Spinal cord (tissue), 10 donors: ENCODE measurements at places on chromosomes 3 and 15.
A peak's percentile ranks its signal among the peaks of the same experiment; 100 is the strongest.

- no peaks in the 10 kb centered on the region for H3K36me3 ChIP-seq
- peaks cover 9% of the 10 kb centered on the region for H3K4me1 ChIP-seq
- no peak for DNase-seq
- H3K4me3 ChIP-seq = no peak overlapping the region
Observed at GRCh38 chr15:57330619-57331340, 45.5 kb upstream of the CGNL1 start.

GRCh38 chr3:32340039-32340438 lies 51.6 kb upstream of the CMTM7 start:
- peak; percentile 35 for DNase-seq
- no peaks in the 10 kb centered on the region for H3K4me1 ChIP-seq
- no peak overlapping the region for H3K27ac ChIP-seq

GRCh38 chr3:175518459-175518858 lies 659.3 kb downstream of the NAALADL2 start:
- H3K4me3 ChIP-seq = no peak overlapping the region
- H3K27ac ChIP-seq = no peak overlapping the region
- no peaks in the 10 kb centered on the region for H3K27me3 ChIP-seq
- H3K36me3 ChIP-seq = no peaks in the 10 kb centered on the region
- no peaks in the 10 kb centered on the region for H3K4me1 ChIP-seq

GRCh38 chr15:63947228-63947627 lies 99.1 kb downstream of the DAPK2 start:
- DNase-seq = no peak
- no peaks in the 10 kb centered on the region for H3K27me3 ChIP-seq
- H3K4me3 ChIP-seq = no peak overlapping the region

- H3K4me3 ChIP-seq = no peak overlapping the region
- no peaks in the 10 kb centered on the region for H3K36me3 ChIP-seq
- peak; percentile 19 for DNase-seq
- peaks cover 9% of the 10 kb centered on the region for H3K27me3 ChIP-seq
- peaks cover 12% of the 10 kb centered on the region for H3K4me1 ChIP-seq
Observed at GRCh38 chr15:88769161-88769971, 33.9 kb upstream of the ACAN start.

DNA sequence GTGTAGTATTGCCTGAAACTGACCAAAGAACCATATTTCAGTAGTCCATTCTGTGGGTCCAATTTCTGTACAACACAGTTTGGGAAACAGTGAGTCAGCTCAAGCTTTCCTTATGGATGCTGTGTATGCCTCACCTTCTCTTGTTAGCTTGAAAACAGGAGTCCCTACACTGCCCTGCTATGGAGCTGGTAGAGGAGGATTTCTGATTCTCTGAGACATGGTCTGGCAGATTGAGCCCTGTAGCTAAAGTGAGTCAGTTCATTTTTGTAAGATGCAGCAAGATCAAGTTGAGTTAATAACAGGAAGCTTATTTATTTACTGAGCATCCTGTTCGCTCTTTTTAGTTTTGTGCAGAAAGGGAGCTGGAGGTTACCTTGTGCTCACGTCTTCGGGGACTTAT lies 424.1 kb upstream of the RBMS3 start:
- H3K27ac ChIP-seq = no peak overlapping the region
- no peaks in the 10 kb centered on the region for H3K4me1 ChIP-seq
- no peaks in the 10 kb centered on the region for H3K36me3 ChIP-seq
- DNase-seq = no peak
- no peaks in the 10 kb centered on the region for H3K27me3 ChIP-seq
- H3K4me3 ChIP-seq = no peak overlapping the region

GRCh38 chr15:85531083-85531482 lies 150.7 kb downstream of the AKAP13 start:
- no peak overlapping the region for H3K27ac ChIP-seq
- H3K4me1 ChIP-seq = peaks cover 10% of the 10 kb centered on the region
- DNase-seq = no peak

DNA sequence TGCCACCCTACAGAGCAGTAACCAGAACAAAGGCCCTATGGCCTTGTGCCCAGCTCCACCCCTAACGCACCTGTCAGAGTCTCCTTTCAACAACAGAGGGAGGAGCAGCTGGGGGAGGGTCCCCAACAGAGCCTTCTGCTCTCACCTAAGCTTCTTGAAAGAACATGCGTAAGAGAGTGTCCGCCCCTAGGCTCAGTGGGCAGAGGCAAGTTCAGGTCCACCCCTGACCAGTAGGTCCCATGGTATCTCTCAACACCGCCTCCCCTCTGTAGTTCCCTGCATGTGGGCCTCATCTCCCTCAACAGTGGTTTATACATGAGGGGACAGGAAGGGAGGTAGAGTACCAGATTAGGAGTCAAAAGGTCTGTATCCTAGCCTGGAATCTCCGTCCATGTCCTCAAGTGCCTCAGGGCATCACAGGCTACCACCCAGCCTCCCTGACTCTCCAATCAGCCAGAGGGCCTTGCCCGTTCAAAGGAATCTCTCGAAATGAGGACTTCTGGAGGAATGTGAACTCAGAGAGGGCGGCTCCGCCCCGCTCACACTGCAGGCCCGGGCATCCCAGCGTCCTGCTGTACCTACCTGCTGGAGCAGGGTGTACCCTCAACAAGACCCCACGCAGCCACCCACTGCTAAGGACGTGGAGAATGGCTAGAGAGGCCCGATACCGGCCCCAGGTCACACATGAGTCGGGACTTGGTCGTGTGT lies 680 bp downstream of the POC1A start:
- no peak for DNase-seq
- H3K4me1 ChIP-seq = peaks cover 19% of the 10 kb centered on the region
- peak overlapping the region; percentile 92 for H3K4me3 ChIP-seq
- H3K27me3 ChIP-seq = no peaks in the 10 kb centered on the region
- H3K36me3 ChIP-seq = peaks cover 10% of the 10 kb centered on the region

DNA sequence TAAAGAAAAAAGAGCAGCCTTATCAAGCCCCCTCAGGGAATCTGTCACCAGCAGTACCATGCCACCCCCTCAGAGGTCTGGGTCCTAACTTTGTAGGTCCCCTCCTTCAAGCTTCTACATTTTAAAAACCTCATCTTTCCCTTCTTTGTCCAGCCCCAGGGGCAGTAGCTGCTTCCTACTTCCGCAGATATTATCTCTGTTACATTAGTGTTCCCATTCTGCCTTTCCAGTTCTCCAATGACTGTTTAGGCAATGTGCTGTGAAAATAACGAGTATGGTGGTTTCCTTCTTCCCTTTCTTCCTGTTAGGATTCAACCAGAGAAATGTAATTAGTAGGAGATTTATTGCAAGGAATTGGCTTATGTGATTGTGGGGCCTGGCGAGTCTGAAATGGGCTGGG lies 126.1 kb upstream of the TNIK start:
- H3K27ac ChIP-seq = no peak overlapping the region
- H3K4me1 ChIP-seq = no peaks in the 10 kb centered on the region
- H3K36me3 ChIP-seq = no peaks in the 10 kb centered on the region
- no peak overlapping the region for H3K4me3 ChIP-seq
- no peak for DNase-seq
- H3K27me3 ChIP-seq = no peaks in the 10 kb centered on the region

GRCh38 chr3:170359178-170359704 lies 1.7 kb downstream of the SKIL start:
- DNase-seq = no peak
- H3K36me3 ChIP-seq = peaks cover 16% of the 10 kb centered on the region
- peaks cover 22% of the 10 kb centered on the region for H3K4me1 ChIP-seq
- H3K27ac ChIP-seq = peak overlapping the region; percentile 93
- peak overlapping the region; percentile 77 for H3K4me3 ChIP-seq

DNA sequence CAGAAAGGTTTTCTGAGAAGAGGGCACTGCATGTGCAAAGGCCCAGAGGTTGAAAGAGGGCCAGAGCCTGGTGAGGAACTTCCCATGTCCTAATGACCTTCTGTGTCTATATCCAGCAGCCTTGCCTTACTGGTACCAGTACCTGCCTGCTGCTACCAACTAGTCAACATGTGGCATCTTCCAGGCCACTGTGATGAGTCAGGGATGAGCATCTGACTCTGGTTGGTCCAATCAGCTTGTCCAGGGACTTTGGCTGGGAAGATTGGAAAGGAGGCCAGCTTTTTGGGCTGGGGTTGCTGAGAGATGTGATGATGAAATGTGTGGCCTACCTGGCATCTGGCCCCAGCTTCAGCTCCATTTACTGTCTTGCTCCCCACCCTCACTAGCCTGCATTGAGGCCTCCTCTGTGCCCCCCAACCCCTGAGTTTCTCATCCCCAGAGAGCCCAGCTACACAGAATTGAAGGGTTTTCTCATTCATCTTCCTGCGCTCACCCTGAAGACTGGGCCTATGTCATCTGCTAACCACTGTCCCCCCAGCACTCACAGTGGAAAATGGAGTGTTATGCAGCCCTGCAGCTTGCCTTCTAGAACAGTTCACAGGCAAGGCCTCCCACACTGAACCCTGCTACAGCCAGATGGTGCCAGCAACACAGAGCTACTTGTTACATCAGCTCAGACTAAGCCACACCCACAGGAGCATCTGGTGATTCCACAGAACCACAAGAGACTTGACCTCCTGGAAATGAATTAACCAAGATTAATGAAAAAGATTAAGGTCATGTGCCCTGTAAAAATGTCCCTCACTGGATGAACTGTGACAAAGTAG lies 1.3 kb upstream of the TWF2 start:
- H3K4me1 ChIP-seq = peaks cover 47% of the 10 kb centered on the region
- H3K27ac ChIP-seq = no peak overlapping the region
- H3K27me3 ChIP-seq = no peaks in the 10 kb centered on the region

DNA sequence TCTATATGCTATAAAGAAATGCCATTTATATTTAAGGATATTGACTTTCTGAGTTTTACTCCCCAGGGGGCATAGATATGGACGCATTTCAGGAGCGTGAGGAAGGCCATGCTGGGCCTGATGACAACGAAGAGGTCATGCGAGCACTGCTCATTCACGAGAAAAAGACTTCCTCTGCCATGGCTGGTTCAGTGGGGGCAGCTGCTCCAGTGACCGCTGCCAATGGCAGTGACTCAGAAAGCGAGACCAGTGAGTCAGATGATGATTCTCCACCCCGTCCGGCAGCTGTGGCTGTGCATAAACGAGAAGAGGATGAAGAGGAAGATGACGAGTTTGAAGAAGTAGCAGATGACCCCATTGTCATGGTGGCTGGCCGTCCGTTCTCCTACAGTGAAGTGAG lies 38.4 kb downstream of the GTF2E1 start:
- H3K36me3 ChIP-seq = peaks cover 3% of the 10 kb centered on the region
- no peak overlapping the region for H3K27ac ChIP-seq
- H3K27me3 ChIP-seq = no peaks in the 10 kb centered on the region
- no peaks in the 10 kb centered on the region for H3K4me1 ChIP-seq
- no peak overlapping the region for H3K4me3 ChIP-seq

- no peak overlapping the region for H3K4me3 ChIP-seq
- H3K27ac ChIP-seq = no peak overlapping the region
- H3K27me3 ChIP-seq = no peaks in the 10 kb centered on the region
- no peaks in the 10 kb centered on the region for H3K4me1 ChIP-seq
- no peaks in the 10 kb centered on the region for H3K36me3 ChIP-seq
Observed at GRCh38 chr3:98692787-98693473, 70.2 kb upstream of the ST3GAL6 start.

DNA sequence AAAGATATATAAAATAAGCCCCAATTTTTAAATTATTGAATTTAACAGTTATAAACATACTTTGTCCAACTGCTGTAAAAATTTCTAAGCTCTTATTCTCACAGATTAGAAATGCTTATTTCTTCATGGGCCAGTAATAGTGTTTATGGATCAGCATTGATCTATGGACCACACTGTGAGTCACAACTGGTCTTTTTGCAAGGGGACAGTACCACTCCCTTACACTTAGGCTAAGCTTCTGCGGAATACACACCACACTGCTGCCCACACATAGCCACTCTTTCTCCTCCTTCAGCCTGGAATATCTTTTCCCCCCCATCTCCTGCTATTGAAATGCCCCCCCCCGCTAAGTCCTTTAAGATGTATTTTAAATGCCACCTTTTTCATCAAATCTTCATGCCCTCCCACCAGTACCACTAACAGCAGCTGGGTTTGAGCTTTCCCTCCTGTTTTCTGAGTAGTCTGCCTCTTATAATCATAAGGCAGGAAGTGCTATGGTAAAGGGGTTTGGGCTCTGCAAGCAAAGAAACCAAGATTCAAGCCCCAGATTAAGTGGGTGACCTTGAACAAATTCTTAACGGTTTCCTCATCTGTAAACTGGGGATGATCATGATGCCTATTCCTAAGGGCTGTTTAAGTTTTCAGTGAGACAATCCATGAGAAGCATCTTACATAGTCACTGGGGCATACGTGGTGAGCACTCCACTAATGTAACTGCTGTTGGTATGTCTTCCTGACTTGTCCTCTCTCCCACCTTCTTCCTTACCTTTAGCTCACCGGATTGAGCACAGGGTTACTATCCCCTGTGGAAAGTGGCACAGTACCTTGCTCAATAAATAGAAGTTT lies 69.2 kb downstream of the DCUN1D1 start:
- H3K4me3 ChIP-seq = no peak overlapping the region
- H3K27me3 ChIP-seq = no peaks in the 10 kb centered on the region
- H3K36me3 ChIP-seq = peaks cover 8% of the 10 kb centered on the region
- no peak overlapping the region for H3K27ac ChIP-seq
- no peaks in the 10 kb centered on the region for H3K4me1 ChIP-seq

GRCh38 chr3:58049143-58049785 lies 41.0 kb downstream of the FLNB start:
- H3K36me3 ChIP-seq = no peaks in the 10 kb centered on the region
- no peak for DNase-seq
- H3K27me3 ChIP-seq = no peaks in the 10 kb centered on the region

- H3K27me3 ChIP-seq = no peaks in the 10 kb centered on the region
- H3K27ac ChIP-seq = no peak overlapping the region
- H3K36me3 ChIP-seq = no peaks in the 10 kb centered on the region
- no peak overlapping the region for H3K4me3 ChIP-seq
- DNase-seq = no peak
- H3K4me1 ChIP-seq = no peaks in the 10 kb centered on the region
Observed at GRCh38 chr3:39434574-39434973, 28.1 kb downstream of the RPSA start.
